ENCODE measurements at places on chromosomes 4 and X.

- DNase-seq = no peak
Measured at GRCh38 chr4:107931775-107932321, 499 bp downstream of the CYP2U1 start.

DNA sequence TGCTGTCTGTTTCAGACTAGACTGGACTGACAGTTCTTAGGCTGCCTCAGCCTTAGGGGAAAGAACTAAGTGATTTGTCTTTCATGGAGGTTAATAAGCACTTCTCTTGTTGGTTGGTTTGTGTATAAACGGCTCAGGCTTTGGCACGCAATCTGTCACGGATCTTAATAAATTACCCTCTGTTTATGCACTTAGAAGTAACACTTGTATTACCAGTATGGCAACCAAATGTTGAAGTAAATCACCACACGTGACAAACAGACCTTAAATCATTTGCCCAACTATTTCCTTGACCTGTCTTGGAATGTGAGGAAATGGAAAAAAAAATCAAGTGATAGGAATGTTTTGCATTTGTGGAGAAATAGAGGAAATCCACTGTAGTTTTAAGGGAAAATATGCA is 69.9 kb downstream of the TEX13A start:
- DNase-seq = no peak

DNA sequence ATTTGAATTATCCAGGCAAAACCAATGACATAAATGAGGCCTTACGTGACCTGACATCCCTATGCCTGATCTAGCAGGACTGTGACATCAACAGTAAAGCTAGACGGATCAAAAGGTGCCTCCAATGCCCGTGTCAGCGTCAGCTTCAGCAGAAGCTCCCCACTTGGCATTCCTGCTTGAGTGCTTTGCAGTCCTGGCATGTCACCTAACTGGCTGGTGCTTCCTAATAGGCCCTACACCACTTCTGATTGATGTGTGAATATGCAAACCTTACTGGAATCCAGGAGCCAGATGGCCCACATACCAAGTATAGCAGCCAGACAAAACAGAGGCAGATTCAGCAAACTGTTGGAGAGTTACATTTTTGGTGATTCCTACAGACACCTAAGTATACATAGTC is 224.2 kb downstream of the DMD start:
- no peak for DNase-seq

DNA sequence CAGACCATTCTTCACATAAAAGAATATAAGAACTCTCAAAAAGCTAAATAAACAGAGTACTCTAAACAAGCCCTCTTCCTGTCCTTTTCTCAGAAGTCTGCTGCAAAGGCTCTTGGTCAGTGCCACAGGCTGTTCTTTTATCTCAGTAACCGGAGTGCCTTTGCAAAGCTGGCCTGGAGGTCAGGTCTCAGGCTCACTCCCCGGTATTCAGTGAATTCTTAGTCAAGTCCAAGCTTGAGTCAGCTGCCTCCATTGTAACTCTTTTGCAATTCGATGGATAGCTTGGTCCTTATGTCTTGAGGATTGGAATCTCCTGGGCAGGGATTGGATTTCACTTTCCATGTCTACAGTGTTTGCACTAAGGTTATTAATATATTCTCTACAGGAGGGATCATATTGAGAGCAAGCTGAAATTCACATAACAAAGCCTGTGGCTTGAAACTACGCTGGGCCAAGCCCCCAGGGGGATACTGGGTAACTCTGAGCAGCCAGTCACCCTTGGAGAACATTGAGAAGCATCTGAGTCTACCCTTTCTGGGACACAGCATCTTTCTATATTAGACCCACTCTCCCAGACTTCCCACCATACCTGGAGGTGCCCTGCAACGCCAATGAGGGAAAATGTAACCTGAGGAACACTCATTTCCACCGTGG is 10.0 kb upstream of the HS6ST2 start:
- no peak for DNase-seq

DNA sequence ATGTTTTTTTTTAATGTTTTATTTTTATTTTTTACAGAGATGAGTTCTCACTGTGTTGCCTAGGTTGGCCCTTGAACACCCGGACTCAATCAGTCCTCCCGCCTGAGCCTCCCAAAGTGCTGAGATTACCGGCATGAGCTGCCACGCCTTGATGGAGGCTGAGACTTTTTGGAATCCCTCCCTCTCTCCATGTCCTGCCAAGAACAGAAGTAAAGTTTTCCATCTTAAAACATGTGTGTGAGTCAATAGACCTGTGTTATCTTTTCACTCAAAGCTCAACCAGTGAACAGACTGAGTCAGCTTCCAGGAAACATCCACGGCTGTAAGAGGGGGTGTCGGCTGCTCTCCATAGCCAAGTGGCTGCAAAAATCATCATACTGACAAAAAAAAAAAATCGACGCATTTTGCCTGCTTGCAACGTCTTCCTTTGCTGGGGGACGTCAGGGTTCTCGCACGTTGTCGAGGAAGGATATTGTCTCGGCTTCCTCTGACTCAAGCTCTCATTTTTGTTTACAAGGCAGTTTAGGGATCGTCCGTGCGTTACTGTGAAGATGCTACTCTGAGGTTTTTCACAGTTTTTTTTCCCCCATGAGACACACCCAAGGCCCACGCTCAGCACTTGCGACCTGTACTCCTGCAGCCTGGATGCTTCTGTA is 10.0 kb upstream of the ASMTL start:
- no peak for DNase-seq

DNA sequence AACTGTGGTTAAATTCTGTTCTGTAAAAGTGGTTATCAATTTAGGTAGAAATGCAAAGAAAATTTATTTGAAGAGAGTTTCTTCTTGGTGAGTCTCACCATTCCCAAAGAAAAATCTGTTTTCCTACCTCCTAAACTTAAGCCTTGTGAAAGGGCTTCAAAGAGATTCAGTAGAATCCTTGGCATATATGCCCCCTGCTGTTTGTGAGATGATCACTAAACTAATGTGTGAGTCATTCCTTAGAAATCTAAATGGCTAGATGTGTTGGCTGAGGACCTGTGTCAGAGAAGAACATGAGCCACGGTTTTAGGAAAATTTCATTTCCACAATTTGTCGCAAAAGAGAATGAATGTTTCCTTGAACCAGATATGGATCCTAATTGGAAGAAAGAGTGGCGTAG is 260.9 kb downstream of the SLC7A11 start:
- no peak for DNase-seq

DNA sequence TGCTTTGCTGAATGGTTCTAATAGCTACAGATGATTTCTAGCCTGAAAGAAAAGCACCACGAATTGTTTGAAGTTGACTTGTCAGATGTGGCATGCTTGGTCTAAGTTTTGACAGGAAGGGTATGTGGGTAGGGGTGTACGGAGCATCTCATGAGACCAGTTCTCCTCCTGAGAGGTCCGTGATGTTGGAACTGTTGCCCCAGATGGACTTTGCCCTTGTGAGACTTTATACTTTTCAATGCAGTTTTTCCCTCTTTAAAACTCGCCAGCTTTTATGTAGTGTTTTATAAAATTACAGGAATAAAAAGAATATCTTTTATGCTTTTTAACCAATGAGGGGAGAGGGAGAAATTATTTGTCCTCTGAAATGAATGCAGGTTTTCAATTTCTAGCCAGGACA is 16.6 kb upstream of the XG start:
- no peak for DNase-seq

DNA sequence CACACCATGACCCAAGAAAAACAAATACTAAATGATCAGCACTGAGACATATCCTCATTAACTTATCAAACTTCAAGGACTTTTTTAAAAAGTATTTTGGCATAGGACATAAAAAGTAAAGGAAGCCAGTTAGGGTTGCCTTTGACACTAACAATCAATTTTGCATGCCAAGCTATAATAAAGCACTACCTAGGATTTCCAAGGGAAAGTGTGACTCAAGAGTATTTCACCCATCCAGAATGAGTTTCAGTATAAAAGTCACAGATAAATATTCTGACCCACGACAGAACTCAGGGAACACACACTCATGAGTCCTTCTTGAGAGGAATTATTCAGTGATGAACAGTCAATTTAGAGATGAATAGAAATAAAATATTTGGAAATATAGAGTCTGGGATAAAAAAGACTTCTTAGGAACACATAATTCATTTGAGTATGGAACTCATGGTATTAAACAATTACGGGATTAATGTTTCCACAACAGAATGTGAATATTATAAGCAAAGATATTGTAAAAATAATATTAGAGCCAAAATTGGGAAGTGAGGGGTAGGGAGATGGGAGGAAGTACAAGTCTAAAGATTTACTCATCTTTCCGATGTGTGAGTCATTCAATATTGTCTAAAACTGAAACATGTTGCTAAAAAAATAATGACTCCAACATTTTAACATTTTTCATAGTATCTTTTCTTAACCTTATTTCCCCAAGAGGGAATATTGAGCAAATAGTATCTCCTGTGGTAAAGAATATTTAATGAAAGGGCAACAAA is 143.5 kb upstream of the LNX1 start:
- DNase-seq = no peak

- DNase-seq = no peak
Measured at GRCh38 chr4:83996254-83996653, 460.3 kb downstream of the GPAT3 start.

DNA sequence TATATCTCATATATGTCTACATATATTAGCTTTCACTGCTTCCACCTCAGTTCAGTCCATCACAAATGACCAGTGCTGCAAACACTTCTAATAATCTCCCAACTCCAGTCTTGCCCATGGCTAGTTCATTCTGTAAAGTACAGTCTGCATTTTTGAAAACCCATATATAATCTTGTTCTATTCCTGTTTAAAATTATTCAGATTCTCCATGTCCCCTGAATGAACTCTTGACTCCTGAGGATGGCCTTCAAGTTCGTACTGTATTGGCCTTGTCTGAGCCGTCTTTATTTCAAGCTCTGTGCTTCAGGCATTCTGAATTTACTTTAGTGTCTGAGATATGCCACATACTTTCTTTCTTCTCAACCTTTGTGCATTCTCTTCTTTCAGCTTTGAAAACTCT is 84.7 kb downstream of the PTPN13 start:
- DNase-seq = no peak

- no peak for DNase-seq
Measured at GRCh38 chr4:40763228-40763716, 13.5 kb downstream of the NSUN7 start.

DNA sequence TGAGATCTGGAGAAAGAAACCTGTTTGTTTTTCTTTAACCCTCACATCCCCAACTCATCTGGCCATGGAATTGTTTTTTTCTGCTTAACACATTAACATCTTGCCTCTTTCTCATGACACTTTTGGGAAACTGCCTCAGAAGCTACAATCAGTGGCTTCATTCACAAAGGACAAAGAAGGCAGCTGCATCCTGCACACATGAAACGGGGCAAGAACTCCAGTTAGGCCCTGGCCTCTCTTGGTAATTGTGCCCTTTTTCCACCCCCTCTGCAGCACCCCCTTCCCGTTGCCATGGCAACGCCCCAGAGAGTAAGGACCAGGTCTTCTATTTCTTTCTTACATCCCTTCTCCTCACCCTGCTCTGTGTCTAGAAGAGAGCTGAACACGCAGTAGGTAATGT is 103.4 kb downstream of the PDGFRA start:
- DNase-seq = no peak
